Urinary bladder (tissue), 4 donors: ENCODE measurements at places on chromosomes 2 and 18. TPM values are rescaled to one million over a fixed set of nuclear protein-coding genes. Genes with fewer than 3 reads are reported as not detected.

MC4R gene
- total RNA-seq: 0.16 TPM

TRIM43 gene
- total RNA-seq: not detected

PLB1 gene
- 5.0 TPM for total RNA-seq

NGEF gene
- total RNA-seq: 4.1 TPM

RAMP1 gene
- 13.2 TPM for total RNA-seq

ADD2 gene
- 3.5 TPM for total RNA-seq

PRSS56 gene
- not detected for total RNA-seq

CDK15 gene
- total RNA-seq: 3.7 TPM

LYG1 gene
- total RNA-seq: 0.79 TPM

SPHKAP gene
- 1.1 TPM for total RNA-seq

TET3 gene
- total RNA-seq: 9.1 TPM

TMEM247 gene
- total RNA-seq: not detected

RUFY4 gene
- not detected for total RNA-seq
